ENCODE measurements at places on chromosomes 7 and 10. TPM values are rescaled to one million over a fixed set of nuclear protein-coding genes. Genes with fewer than 3 reads are reported as not detected.

TIMM23B gene
- total RNA-seq: 23.0 TPM

GIMAP6 gene
- total RNA-seq: 26.2 TPM

CALML3 gene
- total RNA-seq: not detected

ACTR3C gene
- total RNA-seq: 9.3 TPM

FGFR2 gene
- total RNA-seq: not detected

AKR1C8 gene
- 0.42 TPM for total RNA-seq

Data from mononuclear cell (primary cell).